ENCODE measurements at places on chromosomes 16 and 17.

DNA sequence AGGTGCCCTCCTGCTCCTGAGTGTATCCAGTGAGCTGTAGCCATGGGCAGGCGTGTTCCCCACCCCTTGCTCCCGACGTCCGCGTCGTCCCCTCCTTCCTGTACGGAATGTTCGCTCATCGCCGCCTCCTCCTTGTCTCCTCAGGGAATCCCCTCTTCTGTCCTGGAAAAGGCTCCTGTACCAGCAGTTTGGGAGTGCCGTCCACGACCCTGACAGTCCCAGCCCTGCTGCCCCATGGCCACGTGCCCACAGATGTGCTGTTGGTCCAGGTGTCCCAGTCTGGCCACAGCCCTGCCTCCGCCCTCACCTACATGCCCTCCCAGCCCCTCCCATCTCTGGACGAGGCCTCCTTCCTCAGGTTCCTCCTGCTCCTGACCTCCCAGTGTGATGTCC, 30.2 kb downstream of the OR1D5 start:
- DNase-seq: no peak

DNA sequence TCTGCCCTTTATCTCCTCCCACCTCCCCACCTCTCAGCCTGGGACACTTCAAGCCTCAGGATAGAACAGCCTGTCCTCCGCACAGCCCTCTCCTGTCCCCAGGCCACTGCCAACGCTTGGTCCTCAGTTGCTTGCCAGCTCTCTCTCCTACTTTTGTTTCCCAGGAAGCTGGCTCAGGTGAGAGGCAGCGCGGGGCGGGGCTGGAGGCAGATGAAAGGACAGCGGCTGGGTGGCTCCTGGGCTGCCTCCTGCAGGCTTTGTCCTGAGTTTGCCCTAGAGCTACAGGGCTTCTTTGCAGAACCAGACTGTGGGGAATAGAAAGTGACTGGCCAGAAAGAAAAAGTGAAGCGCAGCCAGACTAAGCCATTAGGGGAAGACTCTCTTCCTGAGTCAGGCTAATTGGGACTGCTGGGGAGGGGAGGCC, 48.2 kb upstream of the CDC42EP4 start:
- DNase-seq: no peak

DNA sequence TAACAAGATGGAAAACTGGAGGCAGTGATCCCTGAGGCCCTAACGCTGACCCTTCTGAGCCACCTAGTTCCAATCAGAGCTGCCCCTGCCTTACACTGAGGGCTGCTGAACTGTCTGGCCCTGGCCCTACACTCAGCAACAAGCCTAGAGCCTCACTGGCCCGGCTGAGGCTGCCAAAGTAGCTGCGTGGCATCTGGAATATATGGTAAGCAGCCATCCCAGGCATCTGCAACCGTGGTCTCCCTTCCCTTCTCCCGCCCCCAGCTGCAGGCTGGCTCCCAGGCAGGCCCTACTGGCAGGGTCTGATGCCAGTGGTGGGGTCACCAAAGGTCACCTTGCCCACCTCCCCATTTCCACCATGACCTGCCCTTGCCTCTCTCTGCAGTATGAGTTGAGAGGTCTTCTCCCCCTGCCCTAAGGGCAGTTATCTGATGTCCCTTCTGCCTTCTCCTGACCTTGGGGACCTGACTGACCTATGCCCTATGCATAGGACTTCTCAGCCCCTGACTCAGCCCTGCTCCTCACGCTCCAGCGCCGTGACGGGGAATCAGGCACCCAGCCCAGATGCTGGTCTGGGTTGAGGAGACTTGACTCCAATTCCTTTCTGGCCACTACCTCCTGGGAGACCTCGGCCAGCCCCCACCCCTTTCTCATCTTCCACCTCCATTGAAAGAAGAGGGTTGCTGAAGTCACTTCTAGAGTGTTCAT, 45.3 kb downstream of the CPNE2 start:
- DNase-seq: no peak

DNA sequence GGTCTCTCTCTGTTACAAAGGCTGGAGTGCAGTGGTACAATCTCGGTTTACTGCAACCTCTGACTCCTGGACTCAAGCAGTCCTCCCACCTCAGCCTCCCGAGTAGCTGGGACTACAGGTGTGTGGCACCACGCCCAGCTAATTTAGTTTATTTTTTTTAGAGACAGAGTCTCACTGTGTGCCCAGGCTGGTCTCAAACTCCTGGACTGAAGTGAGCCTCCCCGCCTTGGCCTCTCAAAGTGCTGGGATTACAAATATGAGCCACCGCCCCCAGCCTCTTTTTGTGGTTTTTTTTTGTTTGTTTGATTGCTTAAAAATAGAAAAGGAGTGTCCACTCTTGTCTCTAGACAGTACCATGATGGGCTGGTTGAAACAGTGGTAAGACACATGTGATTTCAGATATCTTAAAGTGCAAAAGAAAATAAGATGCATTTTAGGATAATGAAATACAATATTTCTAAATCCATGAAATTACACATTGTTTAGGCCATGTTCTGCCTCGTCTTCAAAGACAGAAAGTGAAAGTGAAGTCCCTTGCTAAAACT, 27.4 kb downstream of the KIAA0513 start:
- DNase-seq: no peak

DNA sequence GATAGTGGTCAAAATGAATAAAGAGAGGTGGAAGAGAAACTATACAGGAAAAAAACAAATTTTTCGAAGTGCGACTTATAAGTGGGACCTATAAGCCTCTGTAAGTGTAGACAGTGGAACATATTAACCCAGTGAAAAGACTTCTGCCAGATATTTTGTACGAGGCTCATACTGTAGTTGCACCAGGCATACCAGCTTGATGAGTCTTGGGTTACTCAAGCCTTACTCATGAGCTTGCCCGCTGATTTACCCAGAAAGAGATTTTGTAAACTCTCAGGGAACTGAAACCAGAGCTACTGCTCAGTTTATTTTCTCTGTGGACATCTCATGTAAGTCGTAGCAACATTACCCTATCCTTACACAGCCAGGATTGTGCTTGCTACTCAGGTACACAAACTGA, 708.0 kb upstream of the SOX9 start:
- no peak for DNase-seq

DNA sequence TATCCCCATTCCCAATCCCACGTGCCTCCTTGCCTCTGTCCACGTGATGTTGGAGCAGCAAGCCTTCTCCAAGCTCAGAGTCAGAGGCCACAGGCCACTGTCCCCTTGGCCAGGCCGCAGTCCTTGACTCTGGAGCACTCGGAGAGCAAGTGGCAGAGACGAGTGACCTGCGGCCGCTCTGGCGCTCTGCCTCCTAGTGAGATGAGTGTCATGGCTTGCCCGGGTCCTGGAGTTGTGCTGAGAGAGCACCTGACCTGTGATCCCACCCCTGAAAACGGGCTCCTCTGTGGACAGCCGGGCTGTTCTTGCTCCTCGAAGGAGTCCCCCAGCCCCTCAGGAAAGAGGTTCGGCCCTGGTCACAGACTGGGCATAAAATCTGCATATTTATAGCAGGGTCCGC, 10.0 kb upstream of the FASN start:
- no peak for DNase-seq

DNA sequence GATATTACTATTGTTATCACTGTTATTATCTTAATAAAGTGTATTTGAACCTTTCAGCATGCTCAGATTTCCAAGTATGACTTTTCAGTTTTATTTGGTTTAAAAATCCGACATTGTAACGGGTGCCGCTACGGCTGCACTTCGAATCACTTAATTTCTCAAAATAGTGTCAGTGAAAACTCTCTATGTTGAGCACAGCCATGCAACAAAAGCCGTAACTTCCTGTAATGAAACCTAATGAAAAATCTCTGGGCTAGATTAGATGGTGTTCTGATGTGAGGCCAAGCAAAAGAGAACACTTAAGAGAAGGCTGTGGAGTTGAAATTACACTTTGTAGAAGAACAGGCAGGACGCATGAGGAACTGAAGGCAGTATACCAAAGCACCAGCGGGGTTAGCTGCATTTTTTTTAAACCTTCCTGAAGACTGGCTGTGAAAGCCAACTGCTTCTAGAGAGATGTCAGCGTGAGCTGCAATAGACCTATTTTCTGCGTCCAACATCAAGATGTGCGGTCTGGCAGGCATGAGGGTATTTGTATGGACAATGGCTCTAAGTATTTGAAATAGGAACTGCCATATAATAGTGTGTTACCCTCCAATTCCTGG, 1545.0 kb upstream of the GOT2 start:
- DNase-seq: no peak

- no peak for DNase-seq
Observed at GRCh38 chr16:84199861-84200260, 8.9 kb downstream of the ADAD2 start.

GRCh38 chr17:16419929-16420271, 4.5 kb downstream of the TRPV2 start:
- no peak for DNase-seq

- DNase-seq: no peak
Observed at GRCh38 chr16:74623839-74624235, 16.9 kb upstream of the GLG1 start.

DNA sequence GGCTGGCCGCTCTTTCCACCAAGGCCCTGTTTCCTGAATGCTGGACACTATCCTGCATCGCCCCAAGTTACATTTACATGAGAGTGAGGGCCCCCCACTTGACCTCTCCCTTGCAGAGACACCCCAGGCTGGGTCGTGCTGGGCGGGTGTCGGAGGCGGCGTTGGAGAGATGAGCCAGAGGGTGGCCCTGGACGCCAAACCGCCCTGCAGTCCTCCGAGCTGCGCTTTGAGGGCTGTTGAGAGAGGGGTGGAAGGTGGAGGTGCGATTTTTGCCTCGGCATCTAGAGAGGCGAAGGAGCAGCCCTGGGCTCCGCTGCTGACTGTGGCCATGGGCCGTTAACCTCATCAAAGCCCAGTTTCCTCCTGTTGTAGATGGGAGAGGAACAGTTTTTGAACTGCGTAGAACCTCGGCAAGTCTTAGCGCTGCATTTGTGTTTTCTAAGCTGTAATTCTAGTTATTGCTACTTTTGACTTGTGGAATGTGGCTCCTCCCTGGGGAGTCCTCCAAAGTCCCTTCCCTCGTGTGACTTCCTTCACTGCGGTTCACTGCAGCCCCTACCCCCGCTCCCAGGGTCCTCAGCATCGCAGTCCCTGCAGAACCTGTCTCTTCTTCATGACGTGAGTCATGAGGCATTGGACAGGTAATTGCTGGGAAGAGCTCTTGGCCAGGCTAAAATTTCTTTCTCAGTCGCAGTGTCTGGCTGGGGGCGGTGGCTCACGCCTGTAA, 986 bp upstream of the ELOB start:
- DNase-seq: no peak

DNA sequence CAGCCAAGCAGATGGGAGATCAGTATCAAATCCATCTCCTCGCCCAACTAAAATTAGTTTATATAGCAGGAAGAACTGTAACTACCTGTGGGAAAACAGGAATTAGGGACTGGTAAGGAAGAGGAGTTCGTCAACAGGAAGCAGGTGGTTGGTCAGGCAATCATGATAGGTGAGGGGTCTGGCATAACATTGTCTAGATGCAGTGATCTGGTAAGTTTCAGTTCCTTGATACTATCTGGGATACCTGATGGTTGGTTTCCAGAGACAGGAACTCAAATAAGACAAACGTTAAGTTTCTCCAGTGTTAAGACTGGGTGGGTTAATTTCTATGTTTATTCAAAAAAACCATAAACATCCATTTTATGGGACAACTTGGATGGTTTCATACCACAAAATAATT, 53.8 kb downstream of the CEP112 start:
- no peak for DNase-seq

DNA sequence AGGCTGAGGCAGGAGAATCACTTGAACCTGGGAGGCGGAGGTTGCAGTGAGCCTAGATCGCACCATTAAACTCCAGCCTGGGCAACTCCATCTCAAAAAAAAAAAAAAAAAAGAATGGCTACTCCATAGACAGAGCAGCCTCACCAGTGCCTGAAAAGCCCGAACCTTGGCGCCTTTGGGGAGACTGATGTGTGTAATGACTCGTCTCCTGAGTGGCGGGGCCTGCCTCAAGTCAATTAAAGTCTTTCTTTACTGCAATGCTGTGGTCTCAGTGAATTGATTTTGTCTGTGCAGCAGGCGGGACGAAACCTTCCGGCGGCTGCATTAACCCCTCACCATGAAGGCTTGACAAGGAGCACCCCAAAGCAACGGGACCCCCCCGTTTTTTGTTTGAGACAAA, 3.5 kb upstream of the UQCC4 start:
- DNase-seq: no peak

DNA sequence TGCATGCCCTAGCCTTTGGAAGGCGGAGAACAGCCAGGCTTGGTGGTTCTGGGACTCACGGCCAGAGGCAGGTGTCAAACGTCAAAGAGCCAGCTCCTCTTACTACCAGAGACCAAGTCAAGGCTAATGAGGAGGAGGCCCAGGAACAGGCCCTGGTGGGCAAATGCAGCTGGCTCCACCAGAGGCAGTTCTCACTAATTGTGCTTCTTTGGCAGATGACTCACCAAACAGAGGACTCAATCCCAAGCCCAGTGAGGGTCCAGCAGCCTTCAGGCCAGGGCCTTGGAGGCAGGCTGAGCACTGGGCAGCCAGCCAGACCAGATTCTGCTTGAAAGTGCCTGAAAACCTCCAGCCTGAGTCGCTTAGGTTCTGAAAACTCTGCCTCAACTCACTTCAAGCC, 336.5 kb upstream of the CDH5 start:
- DNase-seq: no peak

- no peak for DNase-seq
Observed at GRCh38 chr16:15925631-15926030, 23.8 kb upstream of the ABCC1 start.

- DNase-seq: no peak
Observed at GRCh38 chr16:50257876-50258275, 8.5 kb upstream of the ADCY7 start.

GRCh38 chr16:4654964-4655590, 30.5 kb downstream of the MGRN1 start:
- no peak for DNase-seq

DNA sequence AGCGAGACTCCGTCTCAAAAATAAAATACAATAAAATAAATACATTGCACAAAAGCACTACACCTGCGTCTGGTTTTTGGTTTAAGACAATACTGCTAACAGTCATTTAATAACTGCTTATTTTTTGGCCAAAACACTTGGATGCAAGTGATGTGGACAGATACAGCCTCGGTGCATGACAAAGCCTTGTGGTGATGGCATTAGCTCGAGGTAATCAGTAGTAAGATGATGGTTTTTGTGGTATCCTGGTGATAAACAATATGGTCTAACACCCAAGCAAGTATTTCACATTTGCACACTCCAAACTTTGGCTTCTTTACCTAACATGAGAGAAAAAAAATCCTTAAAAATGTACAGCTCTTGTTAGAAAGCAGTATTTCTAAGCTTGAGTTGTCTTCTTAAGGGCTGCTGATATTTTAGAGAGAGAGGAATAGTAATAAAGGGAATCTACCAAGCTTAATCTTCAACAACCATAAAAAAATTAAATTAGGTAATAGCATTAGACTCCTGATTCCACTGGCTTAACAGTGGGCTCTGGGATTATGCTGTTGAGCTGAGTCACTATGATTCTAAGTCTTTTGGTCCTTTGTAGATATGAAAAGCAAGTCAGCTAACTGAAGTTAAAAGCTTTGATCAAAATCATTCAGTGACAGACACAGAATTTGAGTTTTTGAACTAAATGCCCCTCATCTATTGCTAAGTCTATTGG, 111.1 kb downstream of the VPS53 start:
- DNase-seq: no peak

GRCh38 chr16:89615176-89615575, 1.7 kb downstream of the DPEP1 start:
- DNase-seq: no peak

Data from stimulated activated CD8-positive, alpha-beta memory T cell treated with anti-CD3 and anti-CD28 coated beads, Interleukin-2, amount 100 ng/mL, for 1 hour (primary cell).